ENCODE measurements at places on chromosomes 7 and 10. TPM values are rescaled to one million over a fixed set of nuclear protein-coding genes. Genes with fewer than 3 reads are reported as not detected.

The ACSL5 gene
- total RNA-seq, result 0.68 TPM

The AGAP5 gene
- 16.0 TPM for total RNA-seq

The SFRP4 gene
- not detected for total RNA-seq

The EMX2 gene
- total RNA-seq, result not detected

The FGFR2 gene
- total RNA-seq, result 3.0 TPM

The CC2D2B gene
- not detected for total RNA-seq

The CCL26 gene
- total RNA-seq, result not detected

The FKBP6 gene
- total RNA-seq, result not detected

The SMKR1 gene
- total RNA-seq, result 17.1 TPM

The PRRT4 gene
- not detected for total RNA-seq

Measured in MCF 10A (cell line).